ENCODE measurements at places on chromosomes 6 and 20.

GRCh38 chr6:55174211-55175026 is at the start of gene HCRTR2:
Gene HCRTR2, plus strand, starts transcription at chr6:55174515. Its CDS starts 73 bp downstream, at chr6:55174588.
- DNase-seq: no peak

- no peak for DNase-seq
These were observed 19.5 kb downstream of the ANKRD60 start for GRCh38 chr20:58208944-58209343.

GRCh38 chr6:148457137-148457842 is 114.7 kb downstream of the SASH1 start:
- no peak for DNase-seq

DNA sequence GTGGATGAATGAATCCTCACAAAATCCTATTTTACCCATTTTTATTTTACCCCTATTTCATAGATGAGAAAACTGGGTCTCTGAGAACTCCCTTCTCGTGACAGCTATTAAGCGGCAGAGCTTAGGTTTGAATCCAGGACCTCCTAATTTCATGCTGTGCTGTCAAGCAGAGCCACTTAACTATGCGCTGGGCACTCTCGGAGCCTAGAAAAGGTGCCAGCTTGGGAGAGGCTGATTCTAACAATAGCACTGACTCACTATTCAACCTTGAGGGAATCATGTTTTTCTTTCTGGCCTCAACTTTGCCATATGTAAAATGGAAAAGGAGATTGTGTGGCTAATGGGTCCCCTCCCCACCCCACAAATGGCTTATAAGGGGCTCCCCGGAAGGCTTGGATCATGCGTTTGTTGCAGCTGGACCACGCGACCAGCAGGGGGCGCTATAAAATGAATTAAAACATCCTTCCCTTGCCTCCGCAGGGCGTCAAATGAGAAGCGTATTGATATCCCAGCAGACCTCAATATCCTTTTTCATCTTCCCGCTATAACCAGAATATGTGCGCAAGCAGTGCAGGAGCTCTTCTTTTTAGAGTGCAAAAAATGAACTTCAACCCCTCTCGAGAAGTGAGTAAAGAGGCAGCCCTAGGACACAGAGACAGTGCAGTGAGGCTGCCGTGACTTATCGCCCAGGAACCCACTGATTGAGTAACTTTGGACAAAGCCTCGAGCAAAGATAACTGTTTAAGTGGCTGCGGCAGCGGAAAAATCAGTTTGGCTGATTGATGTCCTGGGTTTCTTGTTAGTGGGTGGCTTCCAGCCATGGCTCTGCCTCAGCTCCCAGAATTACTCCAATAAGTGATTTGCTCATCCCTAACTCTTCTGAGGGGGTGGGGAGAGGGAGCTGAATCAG is 12.8 kb upstream of the PDYN start:
- DNase-seq: no peak

- no peak for DNase-seq
These were observed 194.1 kb downstream of the SYNDIG1 start for GRCh38 chr20:24663496-24663895.

DNA sequence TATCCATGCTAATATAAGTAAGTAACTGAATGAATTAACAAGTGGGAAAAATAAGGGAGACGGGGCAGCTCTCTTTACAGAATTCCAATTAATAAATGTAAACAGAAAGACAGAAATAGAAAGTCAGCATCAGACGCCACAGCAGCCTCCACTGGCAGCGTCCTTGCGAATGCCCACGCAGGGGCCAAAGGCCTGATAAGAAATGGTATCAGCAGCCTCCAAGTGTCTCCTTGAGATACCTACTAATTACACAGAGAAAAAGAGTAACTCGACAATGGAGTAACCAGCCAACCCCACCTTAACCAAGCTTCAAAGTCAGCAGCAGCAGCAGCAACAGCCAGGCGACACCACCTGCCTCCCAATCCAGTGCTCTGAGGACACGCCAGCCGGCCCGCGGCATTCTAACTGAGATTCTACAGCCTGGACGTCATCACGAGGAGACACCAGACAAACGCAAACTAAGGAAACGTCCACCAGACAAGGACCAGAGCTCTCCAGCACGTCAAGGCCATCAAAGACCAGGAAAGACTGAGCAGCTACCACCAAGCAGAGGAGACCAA is 78.8 kb downstream of the TAF4 start:
- DNase-seq: no peak

- no peak for DNase-seq
These were observed 455.0 kb upstream of the GJE1 start for GRCh38 chr6:141677598-141678211.

- DNase-seq: no peak
These were observed 25.0 kb downstream of the NDUFAF5 start for GRCh38 chr20:13809855-13810254.

DNA sequence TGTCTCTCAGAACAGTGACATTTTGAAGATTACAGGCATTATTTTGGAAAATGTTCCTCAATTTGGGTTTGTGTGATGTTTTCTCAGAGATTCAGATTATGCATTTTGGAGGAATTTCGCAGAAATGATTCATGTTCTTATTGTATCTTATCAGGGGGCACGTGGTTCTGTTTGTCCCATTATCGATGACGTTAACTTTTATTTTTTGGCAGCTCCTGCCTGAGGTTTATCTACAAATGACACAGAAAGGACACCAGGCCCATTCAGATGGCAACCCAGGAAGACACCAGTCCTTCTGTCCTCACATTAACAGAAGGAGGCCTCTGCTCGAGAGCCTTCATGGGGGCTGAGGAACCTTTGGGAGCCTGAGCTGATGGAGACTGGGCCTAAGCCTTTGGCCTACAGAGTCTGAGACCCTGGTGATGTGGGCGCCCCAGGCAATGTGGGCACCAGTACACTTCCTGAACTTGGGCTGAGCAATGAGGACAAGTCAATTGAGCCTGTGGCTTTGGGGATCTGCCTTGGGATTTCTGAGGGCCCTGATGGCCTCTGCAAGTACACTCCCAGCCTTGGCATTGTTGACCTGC is 41.2 kb upstream of the EZR start:
- DNase-seq: no peak

DNA sequence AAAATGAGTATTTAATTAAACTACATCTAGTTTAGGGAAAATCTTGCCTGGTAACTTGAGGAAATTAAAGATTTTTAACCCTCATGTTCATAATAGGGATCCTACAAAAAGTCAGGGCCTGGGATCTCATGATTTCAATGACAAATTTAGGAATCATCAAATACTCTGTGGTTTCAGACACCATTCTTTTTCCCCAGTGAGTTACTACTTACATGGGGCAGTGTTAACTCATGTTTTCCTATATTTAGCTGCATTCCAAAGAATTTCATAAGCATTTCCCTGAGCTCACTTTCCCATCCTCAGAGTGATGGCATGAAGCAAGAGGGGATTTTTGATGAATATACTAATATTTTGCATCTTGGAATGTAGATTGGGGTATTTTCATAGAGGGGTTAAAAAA is 321.7 kb downstream of the CENPW start:
- no peak for DNase-seq

DNA sequence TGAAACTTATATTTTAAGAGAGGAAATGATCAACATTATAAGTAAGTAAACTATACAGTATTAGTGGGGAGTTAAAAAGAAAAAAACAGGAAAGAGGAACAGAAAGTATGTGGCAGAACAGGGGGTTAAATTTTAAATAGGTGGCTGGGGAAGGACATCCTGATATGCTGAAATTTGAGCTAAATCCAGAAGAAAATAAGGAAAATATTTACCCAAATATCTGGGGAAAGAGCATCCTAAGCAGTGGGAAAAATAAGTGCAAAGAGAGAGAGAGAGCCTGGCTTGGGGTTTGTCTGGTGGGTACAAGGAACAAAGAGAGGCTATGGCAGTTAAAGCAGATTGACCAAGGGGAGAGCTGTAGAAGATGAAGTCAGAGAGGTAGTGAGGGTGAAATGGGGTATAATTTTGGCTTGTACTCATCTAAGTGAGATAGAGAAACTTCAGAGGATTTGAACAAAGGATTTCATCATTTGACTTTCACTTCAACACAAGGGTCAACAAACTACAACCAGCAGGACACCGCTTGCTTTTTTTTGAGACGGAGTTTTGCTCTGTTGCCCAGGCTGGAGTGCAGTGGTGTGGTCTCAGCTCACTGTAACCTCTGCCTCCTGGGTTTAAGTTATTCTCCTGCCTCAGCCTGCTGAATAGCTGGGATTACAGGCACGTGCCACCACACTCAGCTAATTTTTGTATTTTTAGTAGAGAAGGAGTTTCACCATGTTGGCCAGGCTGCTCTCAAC is 328.4 kb upstream of the CNR1 start:
- no peak for DNase-seq

- no peak for DNase-seq
These were observed 1.2 kb downstream of the TCFL5 start for GRCh38 chr20:62860391-62860923.

DNA sequence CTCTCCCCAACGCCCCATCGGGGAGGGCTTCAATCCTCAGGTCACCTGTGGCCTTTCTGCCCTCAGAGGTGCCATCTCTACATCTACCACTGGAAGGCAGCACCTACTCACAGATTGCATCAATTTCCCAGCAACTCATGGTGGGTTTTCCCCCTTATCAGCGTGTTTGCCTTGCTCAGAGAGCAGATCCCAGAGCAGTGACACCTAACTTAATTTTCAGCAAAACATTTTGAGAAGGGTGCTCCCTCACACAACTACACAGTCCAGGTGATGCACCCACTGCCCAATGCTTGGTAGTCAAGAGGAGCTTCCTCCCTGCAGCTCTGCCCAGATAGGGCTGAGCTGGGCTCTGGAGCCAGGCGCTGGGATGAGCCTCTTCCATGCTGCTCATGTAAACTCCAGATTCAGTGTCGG is 48.2 kb downstream of the PLG start:
- no peak for DNase-seq

DNA sequence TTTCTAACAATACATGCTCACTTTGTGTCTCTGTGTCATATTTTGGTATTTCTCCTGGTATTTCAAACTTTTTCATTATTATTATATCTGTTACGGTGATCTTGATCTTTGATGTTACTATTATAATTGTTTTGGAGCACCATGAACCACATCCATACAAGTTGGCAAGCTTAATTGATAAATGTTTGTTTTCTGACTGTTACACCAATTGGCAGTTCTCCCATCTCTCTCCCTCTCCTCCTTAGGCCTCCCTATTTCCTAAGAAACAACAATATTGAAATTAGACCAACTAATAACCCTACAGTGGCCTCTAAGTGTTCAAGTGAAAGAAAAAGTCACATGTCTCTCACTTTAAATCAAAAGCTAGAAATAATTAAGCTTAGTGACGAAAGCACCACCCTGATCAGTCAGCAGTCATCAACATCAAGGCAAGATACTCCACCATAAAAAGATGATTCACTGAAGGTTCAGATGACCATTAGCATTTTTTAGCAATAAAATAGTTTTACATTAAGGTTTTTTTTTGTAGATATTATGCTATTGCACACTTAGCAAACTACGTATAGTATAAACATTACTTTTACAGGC is 61.5 kb downstream of the IBTK start:
- DNase-seq: no peak

Measured in central memory CD8-positive, alpha-beta T cell (primary cell).